ENCODE measurements at places on chromosomes 1 and 21. TPM values are rescaled to one million over a fixed set of nuclear protein-coding genes. Genes with fewer than 3 reads are reported as not detected.

The GJA8 gene
- not detected for total RNA-seq

The ACBD6 gene
- total RNA-seq: 18.2 TPM

The UBL4B gene
- not detected for total RNA-seq

The GSTM4 gene
- total RNA-seq: 36.8 TPM

The KRTAP19-1 gene
- total RNA-seq: not detected

The GRHL3 gene
- not detected for total RNA-seq

The DDR2 gene
- total RNA-seq: 26.9 TPM

The SLC25A34 gene
- 34.0 TPM for total RNA-seq

- DNase-seq: no peak
Measured at GRCh38 chr1:64114012-64114525, 89.4 kb upstream of the UBE2U start.

- no peak for DNase-seq
Measured at GRCh38 chr1:239944666-239945065, 147.0 kb upstream of the FMN2 start.

DNA sequence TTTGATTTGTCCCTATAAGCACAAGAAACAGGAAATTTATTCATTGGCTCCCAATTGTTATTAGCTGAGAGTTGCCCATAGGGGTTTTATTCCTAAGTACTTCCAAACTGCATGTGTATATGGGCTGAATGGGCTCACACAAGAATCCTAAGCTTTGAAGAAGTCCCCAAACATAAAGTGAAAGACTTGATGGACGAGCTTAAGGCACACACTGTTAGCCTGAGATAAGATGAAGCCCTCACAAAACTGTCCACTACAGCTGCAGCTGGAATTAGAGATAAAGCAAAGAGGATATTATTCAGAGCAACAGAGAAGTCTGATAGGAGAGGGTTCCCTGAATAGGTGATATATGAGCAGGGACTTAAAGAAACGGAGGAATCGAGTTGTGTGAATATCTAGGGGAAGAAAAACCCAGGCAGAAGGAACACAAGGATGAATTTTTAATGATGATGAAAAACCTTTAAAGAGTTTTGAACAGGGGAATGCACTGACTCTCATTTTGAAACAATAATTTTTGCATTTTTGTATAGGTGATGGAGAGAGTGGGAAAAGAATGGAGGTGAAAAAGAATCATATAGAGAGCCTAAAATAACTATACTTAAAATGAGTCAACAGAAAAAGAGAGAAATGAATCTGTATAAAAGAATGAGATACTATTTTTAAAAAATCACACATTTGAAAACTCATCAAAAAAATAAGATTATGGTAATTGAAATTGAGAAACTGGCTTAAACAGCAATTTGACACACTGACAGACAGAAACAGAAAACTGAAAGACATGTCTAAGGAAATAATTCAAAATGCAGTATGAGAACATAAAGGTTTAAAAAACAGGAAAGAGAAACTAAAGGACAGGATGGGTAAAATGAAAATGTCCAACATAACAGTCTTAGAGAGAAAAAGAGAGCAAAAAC, 133.6 kb upstream of the POGK start:
- DNase-seq: no peak

DNA sequence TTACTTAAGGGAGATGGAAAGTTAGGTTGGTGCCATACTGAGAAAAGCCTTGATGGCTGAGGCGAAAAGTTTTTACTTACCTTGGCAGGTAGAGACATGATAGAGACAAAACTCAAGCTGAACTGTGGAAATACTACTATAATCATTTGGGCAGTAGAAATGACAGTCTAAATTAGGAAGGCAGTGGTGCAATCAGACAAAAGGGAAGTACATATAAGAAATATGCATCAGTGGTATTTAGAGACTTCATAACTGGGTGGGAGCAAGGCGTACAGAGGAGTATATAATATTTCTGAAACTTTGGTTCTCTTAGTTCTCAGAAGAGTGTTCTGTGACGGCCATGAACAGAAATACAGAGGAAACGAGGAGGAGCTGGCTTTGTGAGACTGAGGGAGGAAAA, 2.4 kb upstream of the CEP350 start:
- no peak for DNase-seq

- DNase-seq: no peak
Measured at GRCh38 chr1:44908427-44908826, 65.4 kb upstream of the PTCH2 start.

DNA sequence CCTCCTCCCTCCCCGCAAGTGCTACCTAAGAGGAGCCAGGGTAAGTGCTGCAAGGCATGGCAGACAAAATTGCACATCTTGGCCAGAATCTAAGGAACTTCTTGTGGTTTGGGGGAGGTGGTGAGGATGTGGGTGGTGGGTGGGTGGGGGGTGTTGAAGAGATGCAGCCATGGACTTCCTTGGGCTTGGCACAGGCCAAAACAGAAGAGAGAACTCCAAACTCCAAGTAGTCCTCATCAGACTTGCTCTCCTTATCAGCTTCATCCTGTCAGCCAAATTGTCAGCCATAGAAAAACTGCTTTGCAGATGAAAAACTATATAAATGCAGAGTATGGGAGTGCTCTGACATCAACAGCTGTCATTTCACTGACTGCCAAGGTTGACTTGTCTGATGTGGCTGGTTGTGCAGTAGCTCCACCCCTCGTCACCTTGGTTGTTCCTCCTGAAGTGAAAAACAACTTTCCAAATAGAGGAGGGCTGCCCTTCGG, 7.1 kb downstream of the AMIGO1 start:
- DNase-seq: no peak

DNA sequence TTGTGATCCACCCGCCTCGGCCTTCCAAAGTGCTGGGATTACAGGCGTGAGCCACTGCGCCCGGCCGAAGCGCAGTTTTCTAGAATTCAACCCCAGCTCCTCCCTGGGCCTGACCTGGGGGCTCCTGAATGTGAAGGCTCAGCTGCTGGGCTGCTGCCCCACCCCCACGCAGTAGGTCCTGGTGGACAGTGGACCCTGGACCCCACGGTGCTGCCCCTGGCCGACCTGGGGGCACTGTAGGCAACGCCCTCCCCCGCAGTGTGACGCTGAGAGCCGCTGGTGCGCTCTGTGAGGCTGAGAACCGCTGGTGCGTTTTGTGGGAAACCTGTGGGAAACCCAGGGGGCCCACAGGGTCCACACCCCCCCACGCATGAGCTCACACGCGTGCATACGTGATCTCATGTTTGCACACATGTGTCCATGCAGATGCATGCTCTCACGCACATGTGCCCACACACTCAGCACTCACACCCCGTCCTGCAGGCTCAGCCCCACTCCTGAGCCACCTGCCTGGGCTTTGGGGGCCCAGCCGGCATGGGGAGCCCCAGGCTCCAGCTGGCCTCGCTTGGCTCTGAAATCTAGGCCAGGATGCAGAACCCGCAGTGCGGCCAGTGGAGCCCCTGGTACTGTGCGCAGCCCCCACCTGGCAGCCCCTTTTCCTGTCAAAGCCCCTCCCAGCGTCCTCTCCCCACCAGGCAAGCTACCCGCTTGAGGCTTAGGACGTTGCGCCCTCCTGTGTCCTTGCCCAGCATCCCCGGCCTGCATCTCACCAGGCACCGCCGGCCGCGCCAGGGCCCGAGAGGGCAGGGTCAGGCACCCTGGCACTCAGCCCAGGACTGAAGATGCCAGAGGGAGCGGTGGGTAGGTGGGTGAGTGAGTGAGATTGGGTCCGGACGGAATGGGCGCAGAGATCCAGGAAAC, 67.7 kb downstream of the COL18A1 start:
- no peak for DNase-seq

DNA sequence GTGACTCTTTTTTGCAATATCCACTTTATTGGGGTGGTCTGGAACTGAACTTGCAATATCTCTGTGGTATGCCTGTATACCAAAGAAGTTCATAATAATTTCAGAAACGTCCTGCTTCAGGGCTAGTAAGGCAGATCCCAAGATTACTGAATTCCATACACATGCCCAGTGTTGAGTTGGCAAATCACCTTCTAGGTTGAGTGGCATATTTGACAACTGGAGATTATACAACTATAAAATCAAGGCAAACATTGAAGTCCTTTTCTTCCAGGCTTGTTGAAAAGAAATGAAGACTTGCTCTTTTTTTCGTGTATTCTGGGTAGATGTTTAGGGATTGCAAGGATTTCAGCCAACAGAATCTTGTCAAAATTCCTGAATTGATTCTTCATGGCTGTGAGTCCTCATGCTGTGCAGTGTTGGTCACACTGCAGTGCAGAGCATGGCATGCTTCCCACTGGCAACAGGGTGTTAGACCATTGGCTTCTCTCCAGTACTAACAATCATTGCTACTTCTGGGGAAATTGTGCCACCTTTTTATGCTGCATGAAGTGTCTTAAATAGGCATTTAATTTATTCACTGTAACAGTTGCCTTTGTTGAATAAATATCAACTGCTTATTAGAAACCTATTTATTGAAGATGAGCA, 367.1 kb upstream of the ADGRL4 start:
- DNase-seq: no peak

- no peak for DNase-seq
Measured at GRCh38 chr1:234781241-234782065, 171.5 kb upstream of the IRF2BP2 start.

DNA sequence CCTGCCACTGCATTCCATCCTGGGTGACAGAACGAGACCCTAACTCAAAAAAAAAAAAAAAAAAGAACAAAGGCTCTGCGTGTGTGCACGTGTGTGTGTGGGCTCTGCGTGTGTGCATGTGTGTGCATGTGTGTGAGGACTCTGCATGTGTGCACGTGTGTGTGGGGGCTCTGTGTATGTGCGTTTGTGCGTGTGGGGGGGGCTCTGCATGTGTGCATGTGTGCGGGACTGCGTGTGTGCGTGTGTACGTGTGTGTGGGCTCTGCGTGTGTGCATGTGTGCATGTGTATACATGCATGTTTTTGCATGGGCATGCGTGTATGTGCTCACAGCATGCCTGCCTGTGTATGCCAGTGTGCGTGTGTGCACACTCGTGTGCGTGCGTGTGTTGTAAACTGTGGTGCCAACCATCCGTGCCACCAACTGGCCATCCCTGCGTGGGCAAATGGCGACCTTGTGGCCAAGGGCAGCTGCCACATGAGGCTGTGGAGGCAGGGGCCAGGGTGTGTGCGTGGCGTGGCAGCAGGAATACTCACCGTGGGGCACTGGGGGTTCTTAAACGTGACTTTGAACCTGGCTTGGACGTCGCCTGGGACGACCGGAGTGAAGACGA, 26.8 kb upstream of the TMEM52 start:
- no peak for DNase-seq

DNA sequence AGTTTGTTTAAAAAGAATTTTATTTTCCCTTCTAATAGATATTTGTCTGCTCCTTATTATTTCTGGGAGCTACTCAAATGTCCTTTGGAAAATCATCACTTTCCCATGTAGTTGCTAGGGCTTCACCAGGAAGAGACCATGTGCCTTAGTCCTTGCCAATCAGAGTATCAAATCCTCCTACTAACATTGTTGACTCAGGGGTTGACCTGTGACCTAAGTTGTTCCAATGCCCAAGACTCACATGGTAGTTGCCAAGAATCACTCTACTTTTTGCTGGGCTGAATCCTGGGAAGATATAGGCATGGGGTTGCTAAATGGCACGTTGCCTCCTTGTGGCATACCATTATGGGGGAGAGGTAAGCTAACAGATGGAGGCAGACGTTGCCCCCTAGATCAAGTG, 58.2 kb upstream of the FOXD3 start:
- DNase-seq: no peak

GRCh38 chr1:70041317-70042045, 163.9 kb downstream of the LRRC40 start:
- no peak for DNase-seq

DNA sequence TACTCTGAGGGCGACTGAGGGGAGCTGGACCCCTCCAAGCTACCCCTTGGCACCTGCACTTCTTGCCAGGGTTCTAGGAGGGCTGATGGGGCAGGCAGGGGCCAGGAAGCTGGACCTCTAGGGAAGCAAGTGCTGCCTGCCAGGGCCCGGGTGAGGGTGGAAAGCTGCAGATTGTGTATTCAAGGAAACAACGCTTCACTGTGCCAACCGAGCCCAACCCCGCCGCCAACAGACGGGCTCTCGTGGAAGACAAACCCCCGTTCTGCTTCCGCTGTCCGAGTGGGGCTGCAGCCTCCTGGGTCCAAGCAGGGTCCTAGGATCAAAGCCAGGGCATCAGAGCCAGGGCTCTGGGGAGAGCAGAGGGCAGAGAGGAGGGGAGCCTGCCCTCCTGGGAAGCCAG, 3.2 kb downstream of the EFHD2 start:
- DNase-seq: no peak
